HFFc6 (cell line): ENCODE measurements at places on chromosomes 6 and 20. TPM values are rescaled to one million over a fixed set of nuclear protein-coding genes. Genes with fewer than 3 reads are reported as not detected.

Gene ASIP
- total RNA-seq, result not detected in 3 replicates

Gene SYCP2L
- total RNA-seq, result not detected in 3 replicates

GRCh38 chr6:14975471-14975817, 270.4 kb upstream of the JARID2 start:
- no peak for DNase-seq
- no peaks in the 10 kb centered on the region for H3K36me3 ChIP-seq
- H3K27me3 ChIP-seq, result no peaks in the 10 kb centered on the region; the same call in none of the 2 replicates

GRCh38 chr20:11832851-11833250, 84.8 kb upstream of the BTBD3 start:
- peaks cover 8% of the 10 kb centered on the region; the same call in 1 of the 2 replicates for H3K4me1 ChIP-seq
- H3K27ac ChIP-seq, result no peak overlapping the region
- DNase-seq, result no peak

DNA sequence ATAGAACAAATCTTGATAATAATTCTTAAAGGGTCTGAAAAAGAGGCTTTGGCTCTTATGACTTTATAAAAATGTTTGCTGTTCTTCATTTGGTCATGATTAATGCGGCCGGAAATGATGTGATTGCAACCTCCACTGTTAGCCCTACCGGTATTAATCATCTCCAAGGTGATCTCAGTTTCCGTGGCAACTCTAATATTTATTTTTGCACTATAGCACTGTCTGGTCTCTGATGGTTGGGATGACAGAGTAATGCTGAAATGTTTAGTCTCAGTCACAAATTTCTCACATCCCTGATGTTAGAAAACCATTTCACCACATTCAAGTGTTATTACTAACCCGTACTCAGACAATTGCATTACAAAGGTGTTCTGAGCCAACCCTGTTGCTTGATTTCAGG, 87.4 kb downstream of the TMEM200A start:
- peaks cover 52% of the 10 kb centered on the region for H3K4me1 ChIP-seq
- no peaks in the 10 kb centered on the region for H3K27me3 ChIP-seq
- H3K36me3 ChIP-seq, result no peaks in the 10 kb centered on the region; the same call in 1 of the 2 replicates
- no peak overlapping the region for H3K4me3 ChIP-seq
- DNase-seq, result peak; percentile 70

Gene ELOVL4
- total RNA-seq, result 6.7 to 7.4 TPM (median 6.9 TPM) in 3 replicates
